Activated CD8-positive, alpha-beta memory T cell treated with anti-CD3 and anti-CD28 coated beads for 4 hours (primary cell): ENCODE measurements at places on chromosomes 7 and 10.

- DNase-seq: no peak
Observed at GRCh38 chr7:24862461-24862860, 105.2 kb upstream of the GSDME start.

GRCh38 chr10:85430991-85431390, 935.6 kb downstream of the GRID1 start:
- DNase-seq: no peak

DNA sequence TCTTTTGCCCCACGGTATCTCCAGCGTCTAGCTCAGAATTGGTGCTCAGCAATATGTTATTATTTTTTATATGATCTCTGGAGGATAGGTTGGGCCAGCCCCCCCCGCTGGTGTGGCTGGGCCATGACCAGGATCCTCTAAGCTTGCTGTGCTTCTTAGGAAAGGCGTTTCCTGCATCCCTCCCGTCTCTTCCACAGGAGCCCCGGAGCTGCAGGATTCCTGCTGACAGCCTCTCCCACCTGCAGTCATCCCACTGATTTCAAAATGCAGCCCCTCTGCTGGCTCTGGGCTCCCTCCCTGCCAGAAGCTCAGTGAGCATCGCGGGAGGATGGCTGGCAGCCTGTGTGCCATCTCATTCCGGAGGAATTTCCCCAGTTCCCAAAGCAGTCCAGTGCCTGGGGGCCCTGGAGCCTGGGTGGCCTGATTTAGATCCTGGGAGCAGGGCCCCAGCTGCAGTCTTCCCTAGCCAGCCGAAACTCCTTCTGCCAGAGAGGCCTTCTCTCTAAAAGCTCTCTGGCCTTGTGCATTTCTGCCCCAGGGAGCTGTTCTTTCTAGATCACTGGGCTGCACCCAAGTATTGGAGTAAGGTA, 21.8 kb upstream of the GOLGA7B start:
- no peak for DNase-seq

GRCh38 chr7:151429560-151430331, 10.2 kb downstream of the CRYGN start:
- DNase-seq: no peak

DNA sequence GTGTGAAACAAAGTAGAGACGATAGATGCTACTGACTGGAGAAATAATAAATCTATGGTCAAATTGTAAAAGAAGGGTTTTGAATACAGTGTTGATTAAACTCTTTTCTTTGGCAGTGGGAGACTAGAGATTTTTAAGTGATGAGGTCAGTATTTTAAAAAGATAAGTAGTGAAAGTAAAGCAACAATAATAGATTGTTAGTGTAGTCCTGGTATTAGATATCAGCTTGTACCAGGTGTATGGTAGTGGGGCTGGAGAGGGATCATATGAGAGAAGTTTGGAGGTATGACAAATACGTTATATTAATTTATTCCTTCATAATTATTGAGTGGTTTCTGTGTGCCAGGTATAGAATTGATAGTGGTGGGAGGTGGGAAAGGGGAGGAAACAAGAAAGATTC, 25.2 kb downstream of the PHTF2 start:
- no peak for DNase-seq

DNA sequence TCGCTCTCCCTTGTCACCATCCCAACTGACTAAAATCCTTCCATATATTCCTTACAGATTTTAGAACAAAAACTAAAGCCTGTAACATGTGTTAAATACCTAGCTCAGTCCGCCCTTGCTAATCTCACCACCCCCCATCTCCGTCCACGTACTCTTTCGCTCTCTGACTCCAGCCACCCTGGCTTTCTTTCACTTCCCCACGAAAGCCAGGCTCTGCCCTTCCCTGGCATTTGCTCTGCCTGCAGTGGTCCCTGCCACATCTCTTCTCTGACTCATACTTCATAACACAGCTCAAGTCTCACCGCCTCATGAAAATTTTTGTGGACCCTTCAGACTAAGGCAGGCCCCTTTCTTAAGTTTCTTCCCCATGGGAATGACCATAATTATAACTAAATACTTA, 11.7 kb upstream of the GPAM start:
- no peak for DNase-seq

GRCh38 chr10:126705951-126706565, 35.6 kb upstream of the C10orf90 start:
- DNase-seq: no peak

DNA sequence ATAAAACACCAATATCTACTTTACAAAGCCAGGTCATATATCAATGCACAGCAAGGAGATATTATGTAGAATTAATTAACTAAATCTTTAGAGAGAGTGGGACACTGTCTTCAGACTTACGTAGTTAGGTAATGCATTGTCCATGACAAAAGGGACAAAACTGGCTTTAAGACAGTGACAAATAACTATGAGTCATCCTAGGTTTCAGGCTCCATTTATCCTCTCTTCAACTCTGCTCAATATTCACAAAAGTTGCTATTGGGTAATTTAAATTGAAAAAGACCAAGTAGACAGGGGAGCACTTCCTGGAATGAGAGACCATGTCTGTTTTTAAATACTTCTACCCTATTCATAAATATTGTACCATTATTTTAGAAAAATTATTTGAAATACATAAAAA, 464.5 kb downstream of the ARL4A start:
- DNase-seq: no peak

DNA sequence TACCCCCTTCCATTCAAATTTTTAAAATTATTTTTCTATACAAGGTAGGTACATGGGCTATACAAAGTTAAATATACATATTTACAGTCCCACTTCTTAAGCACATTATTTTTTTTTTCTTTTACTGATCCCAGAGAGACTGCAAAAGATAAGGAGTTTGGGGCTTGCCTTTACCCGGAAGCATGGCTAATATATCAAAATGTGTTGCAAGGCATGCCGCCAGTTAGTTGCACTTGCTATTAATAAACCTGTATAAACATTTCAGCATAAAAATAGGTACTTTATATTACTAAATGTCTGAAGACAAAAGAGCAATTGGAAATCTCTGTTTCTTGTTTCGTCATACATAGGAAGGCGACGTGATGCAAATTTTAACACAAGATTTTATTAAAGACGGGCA, 21.5 kb upstream of the PDLIM1 start:
- DNase-seq: no peak

DNA sequence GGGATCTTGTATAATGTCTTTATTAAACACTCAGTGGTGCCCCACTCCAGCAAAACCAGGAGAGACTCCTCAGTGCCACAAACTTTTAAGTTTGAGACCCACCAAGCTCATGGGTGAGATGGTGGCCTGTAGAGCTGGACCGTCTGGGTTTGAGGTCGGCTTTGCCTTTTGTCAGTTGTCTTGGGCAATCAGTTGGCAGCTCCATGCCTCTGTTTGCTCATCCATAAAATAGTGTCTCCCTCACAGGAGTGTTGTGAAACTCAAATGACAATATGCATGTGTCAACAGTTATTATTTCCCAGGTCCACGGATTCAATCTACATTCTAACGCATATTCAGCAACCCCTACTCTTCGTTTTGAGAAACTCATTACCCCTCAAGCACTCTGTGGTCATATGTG, 367.8 kb upstream of the C7orf33 start:
- DNase-seq: no peak

- no peak for DNase-seq
Observed at GRCh38 chr7:5697754-5698424, 83.6 kb downstream of the RNF216 start.

- no peak for DNase-seq
Observed at GRCh38 chr10:59463909-59464308, 101.6 kb upstream of the FAM13C start.

- DNase-seq: no peak
Observed at GRCh38 chr10:113538151-113538550, 14.7 kb upstream of the HABP2 start.

GRCh38 chr10:24406809-24407483, 198.0 kb downstream of the KIAA1217 start:
- no peak for DNase-seq

DNA sequence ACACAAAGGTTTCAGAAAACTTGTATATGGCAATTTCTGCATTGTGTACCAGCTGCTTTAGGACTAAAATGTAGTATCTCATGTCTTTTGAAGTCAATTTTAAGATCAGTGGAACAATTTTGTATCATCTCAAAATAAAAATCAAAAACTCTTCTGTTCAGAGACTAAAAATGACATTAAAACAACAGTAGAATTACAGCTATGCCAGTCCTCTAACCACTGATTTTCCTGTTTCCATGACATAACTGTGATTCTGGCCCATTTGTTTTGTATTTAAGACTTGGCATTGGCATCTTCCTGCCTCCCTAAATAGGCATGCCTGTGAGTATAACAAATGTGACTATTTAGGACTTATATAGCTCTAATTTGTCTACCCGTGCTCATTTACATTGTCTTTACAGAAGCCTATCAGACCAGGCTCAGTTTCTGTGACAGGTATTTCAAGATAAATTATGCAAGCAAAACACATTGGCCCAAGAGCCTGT, 29.1 kb upstream of the VPS41 start:
- DNase-seq: no peak

DNA sequence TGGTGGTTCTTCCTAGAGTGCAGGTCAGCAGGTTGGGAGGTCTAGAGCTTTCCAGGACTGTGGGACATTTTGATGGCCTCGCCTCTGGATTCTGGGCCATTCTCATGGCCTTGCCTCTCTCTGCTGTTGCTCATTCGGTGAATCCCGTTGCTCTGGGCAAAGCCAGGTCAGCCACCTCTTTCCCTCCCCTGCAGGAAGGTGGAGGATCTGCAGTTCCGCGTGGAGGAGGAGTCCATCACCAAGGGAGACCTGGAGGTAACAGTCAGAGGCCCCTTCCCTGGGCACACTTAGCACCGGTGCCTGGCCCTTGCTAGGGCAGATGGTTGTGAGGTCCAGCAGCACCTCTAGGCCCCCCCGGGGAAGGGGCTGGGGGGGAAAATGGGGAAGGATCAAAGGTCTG, 74.9 kb downstream of the CLIP2 start:
- DNase-seq: no peak

- no peak for DNase-seq
Observed at GRCh38 chr7:149729983-149730801, 43.2 kb downstream of the ZNF467 start.

- no peak for DNase-seq
Observed at GRCh38 chr7:159083001-159083697, 61.5 kb downstream of the VIPR2 start.

- DNase-seq: no peak
Observed at GRCh38 chr10:71234970-71235685, 22.8 kb downstream of the UNC5B start.

DNA sequence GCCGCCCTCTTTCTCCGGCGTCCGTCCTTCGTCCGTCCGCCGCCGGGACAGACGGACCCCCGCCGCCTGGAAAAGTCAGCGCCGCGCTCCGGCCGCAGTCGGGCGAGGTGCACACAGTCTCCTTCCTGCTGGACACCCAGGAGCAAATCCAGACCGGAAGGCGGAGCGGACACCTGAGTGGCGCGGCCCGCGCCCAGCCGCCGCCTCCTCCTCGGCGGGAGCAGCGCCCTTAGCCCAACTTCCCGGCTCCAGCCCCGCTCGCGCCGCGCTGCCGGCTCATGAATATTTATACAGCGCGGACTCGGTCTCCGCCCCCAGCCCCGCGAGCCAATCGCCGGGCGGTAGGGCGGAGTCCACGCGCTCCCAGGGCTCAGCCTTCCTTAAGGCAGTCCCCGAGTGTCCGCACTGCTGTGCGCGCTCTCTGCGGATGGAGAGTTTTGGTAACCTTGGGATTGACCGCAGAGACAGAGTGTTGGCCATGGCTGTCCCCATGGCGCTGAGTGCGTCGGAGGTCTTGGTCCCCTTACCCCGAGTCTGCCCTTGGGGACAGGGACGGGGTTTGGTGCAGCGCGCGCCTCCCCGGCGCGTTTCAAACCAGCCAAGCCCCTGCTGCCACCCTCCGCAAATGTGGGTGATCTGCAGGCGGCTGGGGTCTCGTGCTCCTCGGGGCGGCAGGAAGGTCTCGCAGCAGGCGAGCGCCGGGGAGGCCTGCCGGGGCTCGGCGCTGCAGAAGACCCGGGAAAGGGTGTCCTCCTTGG, at the start of gene FZD8:
Gene FZD8 (minus strand): TSS at position 262 of the 758 bp plus-strand sequence. CDS start 867 bp downstream, outside the sequence.
- DNase-seq: peak; percentile 42

- no peak for DNase-seq
Observed at GRCh38 chr7:12674861-12675260, 12.6 kb upstream of the ARL4A start.

DNA sequence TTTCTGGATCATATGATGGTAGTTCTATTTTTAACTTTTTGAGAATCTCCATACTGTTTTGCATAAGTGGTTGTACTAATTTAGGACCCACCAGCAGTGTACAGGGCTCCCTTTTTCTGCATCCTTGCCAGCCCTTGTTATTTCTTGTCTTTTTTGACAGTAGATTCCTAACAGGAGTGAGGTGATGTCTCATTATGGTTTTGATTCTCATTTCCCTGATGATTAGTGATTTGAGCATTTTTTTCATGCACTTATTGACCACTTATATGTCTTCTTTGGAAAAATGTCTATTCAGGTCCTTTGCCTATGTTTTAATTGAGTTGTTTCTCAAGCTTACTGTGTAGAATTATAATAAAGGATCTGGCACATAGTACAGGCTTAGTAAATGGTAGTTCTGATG, 238.8 kb upstream of the BMPER start:
- DNase-seq: no peak

- DNase-seq: no peak
Observed at GRCh38 chr10:103818105-103818504, 37.3 kb downstream of the SH3PXD2A start.

DNA sequence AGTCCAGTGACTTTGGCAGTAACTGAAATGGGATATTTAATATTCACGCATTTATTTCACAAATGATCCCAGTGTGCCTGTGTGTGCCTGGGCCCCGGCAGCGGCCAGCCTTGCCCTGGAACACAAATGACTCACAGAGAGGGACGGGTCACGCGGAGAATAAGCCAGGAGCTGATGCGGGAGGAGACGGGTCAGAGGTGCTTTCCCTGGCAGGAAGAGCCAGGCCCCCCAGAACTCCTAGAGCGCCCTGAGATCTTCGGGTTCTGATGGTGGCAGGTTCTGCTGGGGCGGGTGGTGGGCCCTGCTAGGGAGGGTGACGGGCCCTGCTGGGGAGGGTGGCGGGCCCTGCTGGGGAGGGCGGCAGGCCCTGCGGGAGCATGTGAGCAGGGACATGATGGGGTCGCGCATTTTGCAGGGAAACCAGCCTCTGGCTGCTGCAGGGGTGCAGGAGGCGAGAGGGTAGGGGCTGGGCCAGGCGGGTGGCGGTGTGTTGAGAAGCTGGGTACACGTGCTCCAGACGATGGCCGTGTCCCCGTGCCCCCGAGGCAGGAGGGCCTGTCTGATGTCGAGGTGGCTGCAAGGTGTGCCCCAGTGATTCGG, 84.2 kb upstream of the DIP2C start:
- DNase-seq: no peak

DNA sequence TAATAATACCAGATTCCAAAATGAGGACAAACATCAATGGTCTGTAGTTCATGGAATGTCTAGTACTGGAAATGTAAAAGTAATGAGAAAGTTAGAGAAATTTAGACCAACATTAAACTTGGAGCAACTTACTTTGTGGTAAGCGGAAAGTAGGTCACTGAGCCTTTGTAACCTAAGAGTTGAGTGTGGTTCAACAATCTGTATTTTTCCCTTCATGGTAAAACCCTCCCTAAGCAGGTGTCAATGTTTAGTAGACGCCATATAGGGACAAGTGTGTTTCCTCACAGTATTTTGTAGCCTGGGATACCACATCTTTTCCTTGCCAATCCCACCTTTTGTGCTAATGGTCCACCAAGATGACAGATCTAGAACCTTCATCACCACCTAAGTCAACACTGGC, 67.3 kb upstream of the RSU1 start:
- DNase-seq: no peak

GRCh38 chr7:35253710-35254495, at the start of gene TBX20:
Gene TBX20 (minus strand): TSS chr7:35254100. CDS start chr7:35253620, 480 bp downstream.
- DNase-seq: no peak

GRCh38 chr10:44716470-44717015, 194.6 kb upstream of the TMEM72 start:
- DNase-seq: no peak

GRCh38 chr10:59331661-59332060, 30.7 kb downstream of the FAM13C start:
- DNase-seq: no peak
